ENCODE measurements at places on chromosomes 1 and 21.

- DNase-seq, result no peak
Measured at GRCh38 chr1:26412180-26412840, 1.7 kb downstream of the LIN28A start.

- DNase-seq, result no peak
Measured at GRCh38 chr1:45205910-45206721, at the start of gene ZSWIM5. TSS of gene ZSWIM5 (minus strand) at chr1:45206605. CDS start at chr1:45206350, 255 bp downstream.

GRCh38 chr1:231020816-231021215, 19.2 kb downstream of the FAM89A start:
- DNase-seq, result no peak

DNA sequence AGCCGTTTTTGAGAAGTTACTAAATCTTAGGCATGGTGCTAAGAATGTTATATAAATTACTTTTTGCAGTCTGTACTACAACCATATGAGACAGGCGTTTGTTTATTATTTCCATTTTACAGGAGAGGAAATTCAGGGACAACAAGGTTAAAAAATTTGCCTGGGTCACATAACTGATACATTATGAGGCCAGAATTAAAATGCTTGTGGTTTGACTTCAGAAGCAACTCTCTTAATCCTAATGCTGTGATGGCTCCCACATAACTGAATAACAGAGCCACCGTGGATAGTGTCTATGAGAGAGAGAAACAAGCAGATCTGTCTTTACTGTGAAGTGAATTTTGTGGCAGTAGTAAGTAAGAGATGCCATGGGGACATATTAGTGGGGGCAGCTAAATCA, 184.9 kb downstream of the NCAM2 start:
- no peak for DNase-seq

GRCh38 chr1:156246241-156246780, 1.5 kb downstream of the PAQR6 start:
- no peak for DNase-seq

GRCh38 chr1:35656863-35657232, 15.5 kb upstream of the PSMB2 start:
- DNase-seq, result no peak

GRCh38 chr1:235937123-235937522, 70.4 kb upstream of the LYST start:
- no peak for DNase-seq

DNA sequence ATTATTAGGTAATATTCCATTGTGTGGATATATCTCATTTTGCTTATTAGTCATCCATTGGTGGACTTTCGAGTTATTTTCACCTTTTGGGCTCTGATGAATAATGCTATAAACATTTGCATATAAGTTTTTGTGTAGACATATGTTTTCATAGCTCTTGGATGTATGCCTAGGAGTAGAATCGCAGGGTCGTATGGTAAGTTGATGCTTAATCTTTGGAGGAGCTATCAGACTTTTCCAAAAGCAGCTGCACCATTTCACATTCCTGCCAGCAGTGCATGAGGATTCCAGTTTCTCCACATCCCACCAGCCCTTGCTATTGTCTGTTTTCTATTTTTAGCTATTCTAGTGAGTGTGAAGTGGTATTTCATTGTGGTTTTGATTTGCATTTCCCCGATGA, 120.3 kb upstream of the TMEM51 start:
- DNase-seq, result no peak

DNA sequence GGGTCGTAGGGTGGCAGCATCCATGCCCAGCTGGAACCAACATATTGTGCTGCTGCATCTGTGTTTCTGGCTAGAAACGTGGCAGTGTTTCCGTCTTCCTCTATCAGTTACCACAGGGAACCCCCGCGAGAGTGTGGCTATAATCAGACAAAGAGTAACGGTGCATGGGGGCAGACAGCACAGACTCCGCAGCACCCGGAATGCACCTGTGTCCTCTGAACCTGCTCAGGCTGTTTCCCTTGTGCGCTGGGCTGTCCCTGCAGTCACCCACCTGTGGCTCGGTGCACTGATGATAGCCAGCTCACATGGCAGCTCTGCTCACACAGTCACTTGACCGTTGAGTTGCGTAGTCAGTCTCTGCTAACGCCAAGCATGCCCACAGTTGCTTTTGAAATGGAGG, 11.4 kb upstream of the PCBP3 start:
- no peak for DNase-seq

DNA sequence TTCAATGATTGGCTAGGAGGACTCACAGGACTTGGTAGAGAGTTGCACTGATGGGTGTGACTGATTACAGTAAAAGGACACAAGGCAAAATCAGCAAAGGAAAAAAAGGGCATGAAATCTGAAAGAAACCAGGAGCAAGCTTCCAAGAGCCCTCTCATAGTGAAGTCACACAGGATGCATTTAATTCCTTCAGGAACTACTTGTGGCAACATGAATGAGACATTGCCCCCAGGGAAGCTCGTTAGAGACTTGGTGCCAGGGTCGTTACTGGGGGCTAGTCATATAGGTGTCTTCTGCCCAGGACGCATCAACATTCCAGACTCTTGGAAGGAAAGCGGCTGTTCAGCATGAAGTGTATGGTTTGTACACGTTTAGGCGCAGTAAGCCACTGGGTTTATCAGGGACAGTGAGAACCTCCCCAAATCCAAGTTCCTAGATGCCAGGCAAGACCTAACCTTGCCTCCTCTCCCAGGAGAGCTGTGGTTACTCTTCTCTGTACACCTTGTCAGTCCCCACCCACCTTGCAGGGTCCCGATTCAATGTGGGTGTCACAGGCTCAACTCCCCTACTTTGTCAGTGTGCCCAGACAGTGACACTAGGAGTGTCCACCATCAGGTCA, 26.0 kb upstream of the C2CD2 start:
- no peak for DNase-seq

DNA sequence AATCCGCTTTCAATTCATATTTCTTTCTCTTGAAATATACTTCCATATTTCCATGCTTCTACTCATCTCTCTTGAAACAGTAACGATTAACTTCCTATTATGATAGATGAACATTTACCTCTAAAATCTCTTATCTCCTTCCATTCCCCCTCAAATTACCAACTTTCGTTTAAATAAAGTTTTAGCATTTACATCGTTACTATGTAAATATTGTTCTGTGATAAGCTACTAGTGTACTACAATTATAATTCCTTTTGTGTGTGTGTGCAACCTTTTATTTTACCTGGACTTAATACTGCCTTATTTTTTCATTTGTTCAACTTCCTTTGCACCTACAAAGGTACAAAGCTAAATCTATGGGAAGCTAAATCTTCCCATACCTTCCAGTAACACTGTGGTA, 4.5 kb downstream of the FOXE3 start:
- DNase-seq, result no peak

Data from cerebellar nuclear complex (tissue), 1 donor.